Lower lobe of right lung (tissue), 2 donors: ENCODE measurements at places on chromosomes 3 and 15.

DNA sequence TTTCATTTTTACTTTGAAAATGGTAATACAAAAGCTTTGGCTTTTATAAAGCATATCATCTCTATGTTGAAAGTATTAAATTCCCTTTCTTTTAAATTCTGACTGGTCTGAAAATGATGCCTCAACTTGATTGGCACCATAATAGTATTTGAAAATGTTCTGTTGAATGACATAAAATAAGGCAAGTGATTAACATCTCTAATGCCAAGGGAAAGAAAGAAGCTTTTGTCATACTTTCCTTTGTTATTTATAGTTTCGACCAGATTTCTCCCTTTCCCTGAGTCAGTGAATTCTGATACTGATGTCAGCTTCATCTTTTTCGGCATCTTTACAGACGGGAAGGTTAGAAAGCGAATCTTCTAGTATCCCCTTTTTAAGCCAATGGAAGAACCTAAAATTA, 3.4 kb upstream of the AP4E1 start:
- H3K36me3 ChIP-seq, result no peaks in the 10 kb centered on the region
- H3K27ac ChIP-seq, result no peak overlapping the region
- H3K27me3 ChIP-seq, result no peaks in the 10 kb centered on the region
- peaks cover 19% of the 10 kb centered on the region for H3K4me1 ChIP-seq

DNA sequence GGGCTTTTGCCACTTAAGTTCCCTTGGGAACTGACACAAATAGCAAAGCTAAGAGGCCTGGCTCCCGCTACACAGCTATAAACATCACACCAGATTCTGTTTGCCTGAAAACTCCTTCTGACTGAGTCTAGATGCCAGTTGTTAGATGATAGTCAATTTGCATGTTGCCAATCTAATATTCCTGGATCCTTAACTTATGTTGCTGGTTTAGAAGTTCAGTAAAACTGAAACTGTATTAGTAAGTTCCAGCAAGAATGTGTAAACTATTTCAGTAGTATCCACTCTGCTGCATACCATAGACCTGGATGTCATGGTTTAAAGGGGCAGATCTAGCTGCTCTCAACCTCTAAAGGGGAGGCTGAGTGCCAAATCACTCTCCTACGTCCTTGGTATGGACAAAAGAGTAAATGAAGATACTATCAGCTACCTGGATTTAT, 27.1 kb upstream of the LACTB start:
- H3K27ac ChIP-seq, result peak overlapping the region; percentile 5
- no peaks in the 10 kb centered on the region for H3K36me3 ChIP-seq
- peaks cover 8% of the 10 kb centered on the region for H3K4me1 ChIP-seq
- no peak for DNase-seq
- no peak overlapping the region for H3K4me3 ChIP-seq

DNA sequence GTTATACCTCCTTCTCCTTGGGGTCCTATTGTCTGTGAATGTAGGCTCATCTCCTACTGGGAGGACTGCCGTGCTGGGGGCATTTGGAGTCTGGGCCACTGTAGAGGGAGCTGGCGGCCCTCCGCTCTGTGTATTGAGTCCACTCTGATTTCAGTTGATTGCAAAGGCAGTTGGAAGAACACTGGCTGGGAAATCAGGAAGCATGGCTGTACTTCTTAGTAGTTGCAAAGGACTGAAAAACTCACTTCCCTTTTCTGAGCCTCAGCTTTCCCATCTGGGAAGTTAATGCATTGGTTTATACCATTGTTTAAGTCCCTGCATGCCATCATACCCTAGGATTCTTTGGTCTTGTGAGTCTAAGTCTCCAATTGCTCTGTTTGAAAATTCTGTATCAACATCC, 46.7 kb downstream of the TMED3 start:
- H3K27me3 ChIP-seq, result no peaks in the 10 kb centered on the region
- no peak overlapping the region for H3K4me3 ChIP-seq
- no peak overlapping the region for H3K27ac ChIP-seq
- H3K4me1 ChIP-seq, result no peaks in the 10 kb centered on the region
- no peaks in the 10 kb centered on the region for H3K36me3 ChIP-seq
- no peak for DNase-seq

DNA sequence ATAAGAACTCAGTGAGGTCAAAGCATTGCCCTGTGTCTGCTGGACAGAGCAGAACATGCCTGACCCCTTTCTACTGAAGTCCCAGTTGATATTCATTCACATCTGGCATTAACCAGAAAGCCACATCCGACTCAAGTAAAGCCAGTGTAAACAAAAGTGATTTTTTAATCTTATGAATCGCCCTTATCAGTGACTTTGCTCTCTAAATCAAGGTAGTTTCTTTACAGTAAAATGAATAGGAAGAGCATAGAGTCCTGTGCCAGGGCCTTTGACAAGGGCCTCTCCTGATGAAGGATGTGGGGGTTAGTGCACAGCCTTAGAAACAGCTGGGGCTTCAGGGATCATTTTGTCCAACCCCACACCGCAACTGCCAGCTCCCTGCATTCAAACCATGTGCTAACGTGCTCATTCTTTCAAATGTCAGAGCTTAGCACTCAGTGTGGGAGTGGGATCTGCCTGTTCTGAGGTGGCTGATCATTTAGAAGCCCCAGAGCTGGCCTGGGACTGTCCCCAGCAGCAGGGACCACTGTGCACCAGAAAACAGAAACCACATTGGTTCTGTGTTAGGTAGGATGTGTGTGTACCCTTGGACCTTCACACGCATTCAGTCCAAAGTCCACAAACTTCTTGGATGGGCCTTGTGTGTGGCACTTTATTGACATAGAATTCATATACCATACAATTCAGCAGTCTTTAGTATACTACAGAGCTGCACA, 55.3 kb downstream of the CCR4 start:
- H3K27ac ChIP-seq, result no peak overlapping the region
- no peak overlapping the region for H3K4me3 ChIP-seq
- no peak for DNase-seq
- H3K4me1 ChIP-seq, result peaks cover 3% of the 10 kb centered on the region
- H3K27me3 ChIP-seq, result no peaks in the 10 kb centered on the region

DNA sequence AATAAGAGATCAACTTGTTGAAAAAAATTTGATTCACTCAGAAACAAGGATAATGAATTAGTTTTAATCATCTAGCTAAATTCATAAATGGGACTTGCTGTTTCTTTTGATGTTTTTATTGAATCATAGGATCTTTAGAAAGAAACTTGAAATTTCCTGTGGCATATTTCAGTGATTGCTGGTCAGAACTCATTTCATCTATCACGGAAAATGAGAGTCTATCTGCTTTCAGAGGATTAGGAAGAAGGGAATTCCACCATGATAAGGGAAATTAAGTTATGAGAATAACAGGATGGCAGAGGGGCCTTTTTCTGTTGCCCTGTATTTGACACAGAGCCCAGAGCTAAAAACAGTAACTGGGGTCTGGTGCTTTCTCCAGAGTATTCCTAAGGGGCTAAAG, 44.9 kb upstream of the CCNL1 start:
- H3K27me3 ChIP-seq, result no peaks in the 10 kb centered on the region
- no peaks in the 10 kb centered on the region for H3K4me1 ChIP-seq
- H3K36me3 ChIP-seq, result no peaks in the 10 kb centered on the region
- DNase-seq, result no peak
- no peak overlapping the region for H3K27ac ChIP-seq

DNA sequence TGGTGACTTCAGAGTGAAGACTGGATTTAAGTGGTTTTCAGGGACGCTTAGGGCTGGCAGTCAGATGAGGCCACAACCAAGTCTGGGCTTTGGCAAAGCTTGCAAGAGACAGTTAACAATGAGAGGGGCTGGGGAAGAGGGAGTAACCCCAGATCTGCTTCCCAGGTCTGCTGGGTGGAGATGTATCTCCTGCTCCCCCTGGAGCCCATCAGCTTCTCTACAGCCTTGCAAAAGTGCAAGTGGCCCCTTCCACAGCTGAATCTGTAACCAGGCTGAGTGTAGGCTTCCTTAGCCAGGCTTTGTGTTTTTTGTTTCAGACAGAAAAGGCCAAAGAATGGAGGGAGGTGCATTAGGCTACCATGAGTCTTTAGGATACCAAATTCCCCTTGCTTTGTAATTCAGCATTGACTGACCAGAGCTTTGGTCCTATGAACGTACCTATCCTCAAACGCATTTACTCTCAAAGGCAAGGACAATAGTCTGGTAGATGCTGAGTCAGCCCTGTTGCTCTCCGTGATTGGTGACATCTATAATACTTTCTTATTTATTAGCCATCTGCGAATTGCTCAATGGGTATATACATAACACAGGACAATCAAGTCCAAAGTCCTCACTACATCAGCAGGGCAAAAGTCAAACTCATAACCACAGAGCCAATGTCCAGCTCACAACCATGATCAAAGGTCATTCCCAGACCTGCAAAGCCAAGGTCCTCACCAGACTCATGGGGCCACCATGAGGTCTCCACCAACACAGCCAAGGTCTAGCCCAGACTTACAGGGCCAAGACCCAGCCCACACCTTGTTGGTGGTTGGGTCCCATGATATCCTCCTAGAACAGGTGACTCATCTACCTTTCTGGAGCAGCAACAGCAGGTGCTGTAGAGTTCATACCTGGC, 17.1 kb downstream of the CCDC13 start:
- H3K36me3 ChIP-seq, result no peaks in the 10 kb centered on the region
- H3K27ac ChIP-seq, result no peak overlapping the region
- H3K4me1 ChIP-seq, result peaks cover under 1% of the 10 kb centered on the region
- DNase-seq, result no peak
- no peaks in the 10 kb centered on the region for H3K27me3 ChIP-seq

- no peaks in the 10 kb centered on the region for H3K4me1 ChIP-seq
- H3K36me3 ChIP-seq, result no peaks in the 10 kb centered on the region
- H3K27ac ChIP-seq, result no peak overlapping the region
- no peak for DNase-seq
Measured at GRCh38 chr15:88181613-88182012, 74.9 kb downstream of the NTRK3 start.

GRCh38 chr3:21013566-21013965, 737.4 kb downstream of the ZNF385D start:
- DNase-seq, result no peak
- no peak overlapping the region for H3K4me3 ChIP-seq
- H3K27ac ChIP-seq, result no peak overlapping the region
- H3K4me1 ChIP-seq, result no peaks in the 10 kb centered on the region
- H3K36me3 ChIP-seq, result no peaks in the 10 kb centered on the region

DNA sequence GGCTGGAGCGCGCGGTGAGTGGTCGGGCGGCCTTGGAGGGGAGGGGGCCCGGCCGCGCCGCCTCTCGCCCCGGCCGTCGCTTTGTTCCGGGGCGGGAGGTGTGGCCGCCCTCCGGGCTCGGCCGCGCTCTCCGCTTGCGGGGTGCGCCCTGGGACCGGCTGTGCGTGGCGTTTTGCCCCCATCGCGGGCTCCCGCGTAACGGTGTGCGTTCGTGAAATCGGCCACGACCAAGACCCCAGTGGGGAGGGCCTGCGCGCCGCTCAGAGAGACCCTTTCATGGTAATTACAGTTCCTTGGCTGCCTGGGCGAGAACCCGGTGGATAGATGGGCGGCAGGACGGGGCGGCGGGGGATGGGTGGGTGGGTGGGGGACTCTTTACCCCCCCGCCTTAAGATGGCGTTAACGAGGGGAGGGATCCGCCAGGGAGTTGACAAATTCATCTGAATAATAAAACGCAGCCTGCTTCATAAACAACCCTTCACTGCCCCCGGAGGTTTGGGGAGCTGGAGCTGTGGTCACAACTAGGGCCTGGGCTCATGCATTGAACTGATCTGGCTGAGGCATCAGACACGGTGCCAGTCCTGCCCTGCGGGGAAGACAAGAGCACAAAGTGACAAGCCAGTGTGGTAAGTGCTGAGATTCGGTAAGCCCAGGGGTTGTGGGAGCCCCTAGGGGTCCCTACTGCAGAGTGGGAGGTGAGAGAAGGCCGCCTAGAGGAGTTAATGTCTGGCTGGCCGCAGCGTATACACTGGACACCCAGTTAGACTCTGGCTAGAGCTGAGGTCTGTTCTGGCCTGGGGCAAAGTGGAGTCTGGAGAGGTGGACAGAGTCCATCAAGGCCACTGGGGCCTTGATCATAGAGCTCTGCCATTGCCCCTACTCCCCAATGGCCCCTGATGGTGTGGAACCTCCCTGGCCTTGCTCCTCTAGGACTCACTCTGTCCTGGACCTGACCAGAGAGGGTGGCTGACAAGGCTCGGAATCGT, 668 bp downstream of the MRAS start:
- peak overlapping the region; percentile 82 for H3K4me3 ChIP-seq
- H3K27ac ChIP-seq, result peak overlapping the region; percentile 93
- no peaks in the 10 kb centered on the region for H3K27me3 ChIP-seq
- no peak for DNase-seq
- H3K36me3 ChIP-seq, result no peaks in the 10 kb centered on the region
- H3K4me1 ChIP-seq, result peaks cover 24% of the 10 kb centered on the region

DNA sequence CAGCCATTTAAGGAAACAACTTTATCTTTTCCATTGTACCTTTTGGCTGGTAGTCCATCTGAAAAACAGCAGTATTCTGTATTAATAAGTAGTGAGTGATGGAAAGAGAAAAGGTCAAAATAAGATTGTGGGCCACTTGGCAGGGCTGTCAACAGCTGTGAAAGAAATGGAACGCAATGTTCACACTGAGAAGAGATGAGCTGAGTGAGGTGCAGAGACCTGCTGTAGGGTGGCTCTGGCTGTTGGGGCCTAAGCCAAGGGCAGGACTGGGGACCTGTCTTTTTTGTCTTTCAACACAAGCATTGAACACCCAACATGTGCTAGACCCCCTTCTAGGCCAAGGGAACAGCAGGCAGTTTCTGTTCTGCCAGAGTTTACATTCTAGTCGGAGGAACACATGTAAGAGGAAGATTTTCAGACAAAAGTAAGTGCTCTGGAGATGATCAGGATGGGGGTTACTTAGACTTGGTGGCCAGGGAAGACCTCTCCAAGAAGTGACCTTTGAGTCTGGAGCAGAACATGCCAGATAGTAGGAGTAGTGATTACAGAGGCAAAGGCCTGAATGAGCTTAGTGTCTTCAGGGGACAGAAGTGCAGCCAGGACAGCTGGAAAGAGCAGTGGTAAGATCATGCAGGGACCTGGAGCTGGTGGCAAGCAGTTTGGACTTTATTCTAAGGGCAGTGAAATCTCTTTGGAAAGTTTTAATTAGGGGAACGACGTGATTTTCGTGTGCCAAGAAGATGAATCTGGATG, 29.6 kb downstream of the TSEN2 start:
- H3K4me1 ChIP-seq, result peaks cover 5% of the 10 kb centered on the region
- no peak overlapping the region for H3K27ac ChIP-seq
- H3K27me3 ChIP-seq, result no peaks in the 10 kb centered on the region
- H3K36me3 ChIP-seq, result peaks cover 28% of the 10 kb centered on the region
- DNase-seq, result no peak

GRCh38 chr3:184354121-184354728, 7.2 kb downstream of the CLCN2 start:
- DNase-seq, result peak; percentile 69
- H3K36me3 ChIP-seq, result peaks cover 10% of the 10 kb centered on the region
- H3K27ac ChIP-seq, result no peak overlapping the region
- no peak overlapping the region for H3K4me3 ChIP-seq
- no peaks in the 10 kb centered on the region for H3K27me3 ChIP-seq

GRCh38 chr3:162019817-162020216, 523.2 kb downstream of the OTOL1 start:
- DNase-seq, result no peak
- H3K27ac ChIP-seq, result no peak overlapping the region
- H3K4me1 ChIP-seq, result no peaks in the 10 kb centered on the region
- no peaks in the 10 kb centered on the region for H3K36me3 ChIP-seq
- H3K4me3 ChIP-seq, result no peak overlapping the region
